ENCODE measurements at places on chromosomes 7 and 10.

DNA sequence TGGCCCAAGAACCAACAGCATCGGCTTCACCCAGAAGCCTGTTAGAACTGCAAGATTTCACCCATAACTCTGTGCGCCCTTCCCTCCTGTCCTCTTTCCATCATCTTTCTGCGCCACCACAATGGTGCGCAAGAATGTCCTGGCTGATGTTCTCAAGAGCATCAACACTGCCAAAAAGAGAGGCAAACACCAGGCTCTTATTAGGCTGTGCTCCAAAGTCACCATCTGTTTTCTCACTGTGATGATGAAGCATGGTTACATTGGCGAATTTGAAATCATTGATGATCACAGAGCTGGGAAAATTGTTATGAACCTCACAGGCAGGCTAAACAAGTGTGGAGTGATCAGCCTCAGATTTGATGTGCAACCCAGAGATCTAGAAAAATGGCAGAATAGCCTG lies 115.2 kb upstream of the FGFR2 start:
- DNase-seq = no peak

GRCh38 chr7:28900311-28900710 lies 57.8 kb downstream of the TRIL start:
- no peak for DNase-seq

GRCh38 chr10:16910793-16911164 lies 93.6 kb upstream of the RSU1 start:
- no peak for DNase-seq

GRCh38 chr7:36289833-36290661 lies 99.6 kb upstream of the ANLN start:
- no peak for DNase-seq

DNA sequence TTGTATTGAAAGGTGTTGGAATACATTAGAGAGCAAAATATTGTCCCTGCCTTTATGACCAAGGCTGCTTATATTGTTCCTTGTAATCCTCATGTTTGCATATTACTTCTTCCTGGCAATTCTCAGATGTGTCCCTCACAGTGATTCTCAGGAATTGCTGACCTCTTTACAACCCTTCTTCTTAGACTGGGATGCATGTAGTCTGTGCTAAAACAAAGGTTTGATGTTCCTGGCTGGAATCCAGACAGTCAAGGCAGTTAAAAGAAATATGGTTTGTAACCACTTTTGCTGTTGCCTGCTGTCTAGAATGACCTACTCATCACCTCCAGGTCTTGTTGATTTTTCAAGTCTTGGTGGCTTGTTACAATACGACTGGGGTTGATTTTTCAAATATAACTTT lies 367.6 kb downstream of the HGF start:
- DNase-seq = no peak

DNA sequence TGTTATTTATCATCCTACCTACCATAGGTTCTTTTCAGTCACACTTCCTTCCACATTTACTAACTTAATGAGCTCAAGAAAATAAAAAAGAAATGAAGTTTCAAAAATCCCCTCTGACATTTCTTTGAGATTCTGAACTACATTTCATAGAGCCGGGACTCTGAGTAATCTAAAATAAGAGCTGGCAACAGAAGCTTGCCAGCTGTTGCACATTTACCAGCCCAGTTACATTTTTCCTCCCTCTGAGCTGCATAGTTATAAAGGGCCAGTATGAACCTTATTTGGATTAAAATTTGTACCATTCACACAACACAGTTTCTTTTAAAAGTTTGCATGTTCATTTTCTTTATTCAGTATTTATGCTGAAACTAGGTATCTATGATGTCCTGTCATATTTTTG lies 119.5 kb upstream of the CAV2 start:
- no peak for DNase-seq

All from activated CD4-positive, alpha-beta T cell treated with anti-CD3 and anti-CD28 coated beads for 36 hours (primary cell).